ENCODE measurements at places on chromosomes 7 and 10. TPM values are rescaled to one million over a fixed set of nuclear protein-coding genes. Genes with fewer than 3 reads are reported as not detected.

Gene BRAF
- 28.4 TPM for total RNA-seq

Gene IFIT1B
- total RNA-seq = not detected

Gene FAM25A
- not detected for total RNA-seq

Gene FKBP6
- total RNA-seq = not detected

Gene CPN1
- not detected for total RNA-seq

Gene SPRN
- total RNA-seq = not detected

Gene ZNF800
- total RNA-seq = 37.8 TPM

Gene SPAM1
- not detected for total RNA-seq

Gene ZNF239
- total RNA-seq = 1.5 TPM

Gene IQUB
- total RNA-seq = not detected

Gene HOGA1
- not detected for total RNA-seq

Gene C10orf90
- not detected for total RNA-seq

Gene ANK3
- total RNA-seq = 7.9 TPM

Gene GDF10
- total RNA-seq = 0.89 TPM

Gene RASSF4
- total RNA-seq = 2.0 TPM

Gene NRF1
- total RNA-seq = 23.3 TPM

Gene ICA1
- total RNA-seq = 1.3 TPM

Gene HYAL4
- not detected for total RNA-seq

Gene MMP21
- not detected for total RNA-seq

Gene PLXNA4
- total RNA-seq = 0.04 TPM

Gene POR
- total RNA-seq = 42.2 TPM

Gene ALOX5
- total RNA-seq = 0.25 TPM

Gene PLAC9
- not detected for total RNA-seq

Gene SCART1
- total RNA-seq = 0.93 TPM

Gene TDRD1
- total RNA-seq = 0.27 TPM

Gene GLI3
- 0.15 TPM for total RNA-seq

Gene INHBA
- total RNA-seq = not detected

Gene SLC26A5
- total RNA-seq = not detected

Gene TRPV5
- not detected for total RNA-seq

Gene SUN3
- not detected for total RNA-seq

Gene CYTH3
- total RNA-seq = 2.8 TPM

Gene NRG3
- not detected for total RNA-seq

Gene NEUROD6
- total RNA-seq = not detected

Gene COL26A1
- not detected for total RNA-seq

Gene ASB10
- not detected for total RNA-seq

Gene ATE1
- total RNA-seq = 34.0 TPM

Gene TRIM50
- not detected for total RNA-seq

Gene ADAM12
- 0.15 TPM for total RNA-seq

Gene OR2A1
- not detected for total RNA-seq

Gene EFCAB10
- total RNA-seq = not detected

Gene PTPN20
- 0.70 TPM for total RNA-seq

Gene HOXA6
- not detected for total RNA-seq

Gene HACD1
- 2.1 TPM for total RNA-seq

Data from activated CD8-positive, alpha-beta memory T cell treated with anti-CD3 and anti-CD28 coated beads for 36 hours (primary cell).